ENCODE measurements at places on chromosomes 3 and 15. TPM values are rescaled to one million over a fixed set of nuclear protein-coding genes. Genes with fewer than 3 reads are reported as not detected.

DNA sequence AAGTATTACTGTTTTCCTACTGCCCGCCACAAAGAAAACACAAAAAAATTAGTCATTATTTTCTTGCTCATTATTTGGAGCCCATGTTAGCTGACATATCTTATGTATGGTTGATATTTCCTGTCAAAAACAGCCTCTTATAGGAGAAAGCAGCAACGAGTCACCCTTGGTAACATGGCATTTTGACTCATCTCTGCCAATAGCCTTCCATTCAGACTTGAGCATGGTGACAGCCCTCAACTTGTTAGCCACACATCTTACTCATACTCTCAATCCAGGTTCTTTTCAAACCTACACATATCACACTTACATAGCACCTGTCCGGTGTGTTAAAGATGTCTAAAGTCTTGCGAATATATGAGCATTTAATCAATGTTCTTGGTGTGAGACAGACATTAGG is 109.4 kb upstream of the SAMMSON start:
- no peak overlapping the region for H3K4me3 ChIP-seq
- DNase-seq, result no peak

DNA sequence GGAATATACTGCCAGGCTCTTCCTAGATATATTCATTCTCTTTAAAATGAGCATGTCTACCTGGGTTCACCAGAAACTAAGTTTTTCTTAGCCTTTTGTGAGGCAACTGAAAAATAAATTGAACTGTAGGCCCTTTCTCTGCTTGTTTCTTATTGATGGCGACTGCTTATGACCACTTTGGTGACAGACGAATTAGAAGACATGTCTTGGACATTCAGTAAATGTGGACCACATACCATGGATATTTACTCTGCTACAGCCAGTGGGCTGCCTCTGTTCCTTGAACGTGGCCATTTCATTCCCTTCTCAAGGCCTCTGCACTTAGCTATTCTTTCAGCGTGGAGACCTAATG is 603 bp upstream of the SELENOK start:
- no peak for DNase-seq
- peaks cover 6% of the 10 kb centered on the region for H3K36me3 ChIP-seq
- peak overlapping the region; percentile 89 for H3K4me3 ChIP-seq
- peak overlapping the region; percentile 95 for H3K27ac ChIP-seq

DNA sequence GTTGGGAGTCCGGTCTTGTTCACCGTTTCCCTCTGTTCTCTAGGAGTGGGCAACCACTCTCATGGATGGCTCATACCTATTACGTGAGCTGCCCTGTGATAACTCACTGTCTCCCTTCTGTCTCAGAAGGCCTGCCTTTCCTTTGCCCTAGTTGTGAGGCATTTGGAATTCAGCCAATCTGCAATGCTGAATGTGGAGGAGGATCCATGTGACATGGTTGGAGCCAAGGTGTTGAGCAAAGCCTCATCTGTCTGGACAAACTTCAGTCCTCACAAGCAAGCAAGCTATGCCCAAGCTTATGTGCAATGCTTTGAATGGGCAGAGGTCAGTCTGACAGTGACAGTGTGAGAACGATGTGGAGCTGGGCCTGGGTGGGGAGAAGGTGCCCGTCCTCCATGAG is 37.8 kb upstream of the ATP10A start:
- no peaks in the 10 kb centered on the region for H3K27me3 ChIP-seq
- H3K4me3 ChIP-seq, result no peak overlapping the region
- peaks cover 31% of the 10 kb centered on the region for H3K4me1 ChIP-seq
- H3K36me3 ChIP-seq, result no peaks in the 10 kb centered on the region

Gene MRPS22
- total RNA-seq, result 68.1 TPM

DNA sequence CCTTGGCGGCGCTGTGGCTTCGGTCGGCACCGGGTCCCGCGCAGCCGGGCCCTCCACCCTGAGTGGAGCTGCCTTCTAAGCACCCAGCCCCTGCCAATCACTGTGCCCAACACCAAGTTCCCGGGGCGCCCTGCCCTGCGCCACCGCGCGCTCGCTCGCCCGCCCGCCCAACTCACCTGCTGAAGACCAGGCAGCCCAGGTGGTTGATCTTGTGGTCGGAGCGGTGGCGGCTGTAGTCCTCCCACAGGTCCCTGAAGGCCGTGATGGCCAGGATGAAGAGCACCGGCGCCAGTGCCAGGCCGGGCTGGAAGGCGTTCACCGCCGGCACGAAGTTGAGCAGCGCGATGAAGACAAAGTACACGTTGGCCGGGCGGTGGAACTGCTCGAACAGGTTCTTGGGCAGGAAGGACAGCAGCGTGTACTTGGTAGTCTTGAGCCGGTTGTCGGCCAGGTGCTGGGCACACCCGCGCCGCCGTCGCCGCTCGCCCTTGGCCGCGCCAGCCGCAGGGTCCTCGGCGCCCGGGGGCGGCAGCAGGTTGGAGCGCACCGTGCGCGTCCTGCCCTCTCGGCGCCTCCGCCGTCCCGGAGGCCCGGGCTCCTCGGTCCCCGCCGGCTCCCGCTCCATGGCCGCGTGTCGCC is 536 bp downstream of the ATP10A start:
- peaks cover 7% of the 10 kb centered on the region for H3K36me3 ChIP-seq
- peaks cover 35% of the 10 kb centered on the region for H3K4me1 ChIP-seq
- H3K27me3 ChIP-seq, result no peaks in the 10 kb centered on the region
- peak; percentile 92 for DNase-seq

DNA sequence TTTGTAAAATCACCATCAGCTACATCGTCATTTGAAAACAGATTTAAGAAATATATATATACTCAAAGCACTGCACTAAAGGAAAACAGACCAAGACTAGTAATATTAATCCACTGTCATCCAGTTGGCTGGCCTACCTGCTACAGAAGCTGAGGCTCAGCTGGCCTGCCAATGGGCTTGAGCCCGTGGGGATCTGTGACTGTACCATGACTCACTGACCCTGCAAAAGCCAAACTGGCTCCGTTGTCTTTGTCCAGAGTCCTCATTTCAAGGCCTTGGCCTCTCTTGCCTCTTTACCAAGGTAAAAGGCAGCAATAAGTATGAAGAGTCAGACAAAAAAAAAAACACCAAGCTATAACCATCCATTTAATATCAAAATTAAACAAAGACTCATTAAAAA is 463.5 kb upstream of the RASGRP1 start:
- no peak overlapping the region for H3K27ac ChIP-seq
- H3K4me3 ChIP-seq, result no peak overlapping the region
- no peaks in the 10 kb centered on the region for H3K27me3 ChIP-seq
- H3K4me1 ChIP-seq, result peaks cover 27% of the 10 kb centered on the region
- DNase-seq, result peak; percentile 17

GRCh38 chr3:35088943-35089342 is 550.4 kb upstream of the ARPP21 start:
- H3K27ac ChIP-seq, result no peak overlapping the region
- no peaks in the 10 kb centered on the region for H3K36me3 ChIP-seq
- DNase-seq, result no peak
- no peaks in the 10 kb centered on the region for H3K27me3 ChIP-seq

DNA sequence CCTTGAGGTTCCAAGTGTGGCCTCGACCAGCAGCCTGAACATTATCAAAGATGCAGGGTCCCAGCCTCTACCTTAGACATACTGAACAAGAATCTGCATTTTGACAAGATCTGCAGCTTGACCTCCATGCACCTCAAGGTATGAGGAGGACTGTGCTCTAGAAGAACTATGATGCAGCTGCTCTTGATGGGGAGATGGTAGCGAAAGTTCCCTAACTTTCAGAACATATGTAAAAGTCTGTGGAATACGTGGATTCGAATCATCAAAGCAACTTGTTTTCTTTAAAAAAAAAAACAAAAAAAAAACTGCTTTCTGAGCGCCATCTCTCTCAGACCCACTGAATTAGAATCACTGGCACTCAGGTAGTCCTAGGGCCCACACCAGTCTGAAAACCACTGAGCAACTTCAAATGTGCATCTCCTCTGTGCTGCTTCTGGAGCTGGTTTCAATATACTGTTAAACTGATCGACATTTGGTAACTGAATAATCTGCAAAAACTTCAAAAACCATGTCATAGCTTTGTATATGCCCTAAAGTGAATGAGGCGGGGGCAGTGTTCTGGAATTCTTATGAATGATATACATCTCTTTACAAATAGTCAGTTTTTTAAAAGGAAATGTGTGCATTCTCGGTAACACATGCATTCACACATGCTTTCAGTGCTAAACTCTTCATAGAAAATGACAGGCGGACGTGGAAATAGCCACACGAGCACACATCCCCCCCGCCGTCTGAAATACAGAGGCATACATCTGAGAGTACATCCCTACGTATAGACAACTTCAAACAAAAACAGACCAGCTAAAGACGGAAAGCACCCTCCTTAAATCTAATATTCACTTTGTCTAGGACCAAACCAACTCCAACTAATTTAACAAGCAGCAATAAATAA is 128.8 kb downstream of the FOXP1 start:
- H3K36me3 ChIP-seq, result peaks cover 3% of the 10 kb centered on the region
- no peak for DNase-seq
- no peaks in the 10 kb centered on the region for H3K27me3 ChIP-seq
- no peak overlapping the region for H3K4me3 ChIP-seq

GRCh38 chr15:43775411-43775965 is 1.3 kb downstream of the ELL3 start:
- H3K4me3 ChIP-seq, result no peak overlapping the region
- H3K36me3 ChIP-seq, result peaks cover 40% of the 10 kb centered on the region
- peak; percentile 51 for DNase-seq
- H3K4me1 ChIP-seq, result peaks cover 8% of the 10 kb centered on the region
- H3K27me3 ChIP-seq, result no peaks in the 10 kb centered on the region

GRCh38 chr15:88628018-88628654 is 7.0 kb downstream of the AEN start:
- H3K4me1 ChIP-seq, result peaks cover 25% of the 10 kb centered on the region
- H3K36me3 ChIP-seq, result peaks cover 86% of the 10 kb centered on the region
- no peak overlapping the region for H3K27ac ChIP-seq
- H3K27me3 ChIP-seq, result no peaks in the 10 kb centered on the region
- peak; percentile 31 for DNase-seq

DNA sequence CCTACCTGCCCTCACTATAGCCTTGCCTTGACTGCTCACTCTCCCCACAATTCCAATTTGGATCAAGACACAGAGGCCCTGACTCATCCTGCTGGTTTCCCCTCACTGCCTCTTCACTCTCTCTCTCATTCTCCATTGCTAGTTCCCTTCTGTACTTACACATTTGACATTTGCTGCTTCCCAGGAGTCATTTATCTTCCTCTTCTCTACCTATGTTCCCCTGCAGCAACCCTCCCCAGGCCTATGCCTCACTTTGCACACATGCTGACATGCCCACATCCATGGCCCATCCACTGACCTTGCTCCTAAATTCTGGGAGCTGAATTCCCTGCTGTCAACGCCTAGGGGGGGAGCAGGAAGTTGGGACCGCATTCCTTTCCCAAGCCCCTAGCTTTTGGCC is 82.2 kb downstream of the SRGAP3 start:
- no peak for DNase-seq
- H3K4me3 ChIP-seq, result no peak overlapping the region
- no peaks in the 10 kb centered on the region for H3K36me3 ChIP-seq
- H3K27ac ChIP-seq, result no peak overlapping the region

Gene FGF7
- total RNA-seq, result 377 TPM

DNA sequence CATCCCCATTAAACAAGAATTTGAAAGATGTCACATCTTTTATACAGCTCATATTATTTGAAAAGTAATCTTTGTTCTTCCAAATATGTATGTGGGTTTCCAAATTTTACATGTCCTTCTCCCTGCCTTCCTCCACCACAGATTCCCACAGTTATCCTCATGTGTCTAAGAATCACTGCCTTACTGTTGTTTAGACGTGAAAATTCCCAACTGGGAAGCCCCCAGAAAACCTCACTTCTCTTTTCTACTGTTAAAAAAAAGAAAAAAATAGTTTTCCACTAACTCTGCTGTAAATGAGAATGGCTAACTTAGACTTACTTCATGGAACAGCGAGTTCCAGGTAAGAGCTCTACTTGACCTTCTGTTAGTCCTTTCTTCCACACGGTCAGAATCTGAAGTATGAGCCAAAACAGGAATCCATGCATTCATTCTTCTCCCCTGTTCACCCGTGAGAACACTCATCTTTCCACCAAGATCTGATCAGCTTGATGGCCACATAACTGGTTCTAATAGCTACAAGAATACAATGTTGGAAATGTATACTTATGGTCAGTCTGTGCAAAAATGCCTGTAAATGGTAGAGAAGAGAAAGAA is 17.9 kb upstream of the CSTA start:
- DNase-seq, result no peak
- H3K4me1 ChIP-seq, result no peaks in the 10 kb centered on the region
- H3K36me3 ChIP-seq, result no peaks in the 10 kb centered on the region
- H3K27ac ChIP-seq, result no peak overlapping the region
- no peak overlapping the region for H3K4me3 ChIP-seq
- peaks cover 6% of the 10 kb centered on the region for H3K27me3 ChIP-seq

GRCh38 chr3:174191380-174191779 is 667.8 kb upstream of the NAALADL2 start:
- peaks cover 9% of the 10 kb centered on the region for H3K4me1 ChIP-seq
- H3K4me3 ChIP-seq, result no peak overlapping the region
- DNase-seq, result no peak
- no peaks in the 10 kb centered on the region for H3K27me3 ChIP-seq

DNA sequence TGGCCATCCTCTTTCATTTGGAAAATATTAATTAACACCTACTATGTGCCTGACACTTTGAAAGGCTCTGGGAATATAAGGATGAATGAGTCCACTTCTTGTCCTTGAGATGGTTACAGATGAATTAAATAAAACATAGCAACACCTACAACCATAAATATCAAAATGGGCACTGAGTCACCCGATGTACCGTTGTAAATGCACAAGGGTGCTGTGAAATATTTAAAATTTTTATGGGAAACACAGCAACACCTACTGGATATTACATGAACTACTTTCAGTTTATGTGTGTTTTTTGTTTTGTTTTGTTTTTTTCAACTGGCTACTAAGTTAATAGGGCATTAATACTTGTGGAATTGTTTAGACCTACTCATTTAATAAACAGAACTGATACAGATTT is 239.0 kb upstream of the NAALADL2 start:
- H3K4me3 ChIP-seq, result no peak overlapping the region
- DNase-seq, result peak; percentile 68
- H3K27ac ChIP-seq, result peak overlapping the region; percentile 27
- H3K27me3 ChIP-seq, result no peaks in the 10 kb centered on the region

GRCh38 chr15:89749951-89750559 is 994 bp downstream of the MESP1 start:
- H3K27ac ChIP-seq, result no peak overlapping the region
- DNase-seq, result peak; percentile 76
- H3K36me3 ChIP-seq, result no peaks in the 10 kb centered on the region
- peak overlapping the region; percentile 82 for H3K4me3 ChIP-seq
- H3K27me3 ChIP-seq, result peaks cover 3% of the 10 kb centered on the region

GRCh38 chr3:190601622-190602021 is 87.7 kb downstream of the IL1RAP start:
- no peak for DNase-seq
- H3K4me1 ChIP-seq, result no peaks in the 10 kb centered on the region
- no peaks in the 10 kb centered on the region for H3K36me3 ChIP-seq
- H3K4me3 ChIP-seq, result no peak overlapping the region
- no peak overlapping the region for H3K27ac ChIP-seq

- no peak overlapping the region for H3K4me3 ChIP-seq
- no peaks in the 10 kb centered on the region for H3K27me3 ChIP-seq
- no peak for DNase-seq
- H3K36me3 ChIP-seq, result no peaks in the 10 kb centered on the region
- H3K4me1 ChIP-seq, result no peaks in the 10 kb centered on the region
Measured at GRCh38 chr15:83784975-83785374, 131.1 kb downstream of the ADAMTSL3 start.

GRCh38 chr3:43455233-43455632 is 166.6 kb downstream of the ANO10 start:
- H3K4me1 ChIP-seq, result peaks cover 8% of the 10 kb centered on the region
- no peak for DNase-seq
- H3K4me3 ChIP-seq, result no peak overlapping the region
- H3K27me3 ChIP-seq, result no peaks in the 10 kb centered on the region
